ENCODE measurements at places on chromosomes 7 and 10.

GRCh38 chr7:134907000-134907399 is 79.3 kb upstream of the AGBL3 start:
- DNase-seq = no peak

DNA sequence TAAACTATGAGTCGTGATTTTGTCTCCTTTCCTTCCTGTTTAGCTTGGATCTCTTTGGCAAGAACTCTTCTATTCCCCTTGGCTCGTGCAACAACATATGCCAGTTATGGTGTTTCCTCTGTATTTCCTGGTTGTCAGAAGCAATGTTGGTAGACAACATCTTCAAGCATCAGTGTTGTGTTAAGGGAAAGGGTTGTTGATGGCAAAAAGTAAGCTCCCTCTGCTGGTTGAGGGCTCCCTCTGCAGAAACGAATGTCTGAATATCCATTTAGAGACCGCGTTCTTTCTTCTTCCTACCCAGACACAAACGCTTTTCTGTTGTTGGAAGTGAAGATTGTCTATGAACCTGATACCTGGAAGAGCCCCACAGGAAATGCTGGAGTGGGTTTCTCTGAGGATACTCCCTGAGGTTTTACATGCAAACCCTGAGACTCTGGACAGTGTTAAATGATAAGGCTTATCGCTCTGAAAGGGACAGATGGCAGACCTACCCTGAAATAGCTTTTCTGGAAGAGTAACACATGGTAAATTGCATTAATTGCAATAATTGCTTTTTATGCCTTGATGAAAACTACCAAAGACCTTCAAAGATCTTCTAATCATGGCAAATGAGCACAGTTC is 23.5 kb upstream of the C1QL3 start:
- peak; percentile 10 for DNase-seq

DNA sequence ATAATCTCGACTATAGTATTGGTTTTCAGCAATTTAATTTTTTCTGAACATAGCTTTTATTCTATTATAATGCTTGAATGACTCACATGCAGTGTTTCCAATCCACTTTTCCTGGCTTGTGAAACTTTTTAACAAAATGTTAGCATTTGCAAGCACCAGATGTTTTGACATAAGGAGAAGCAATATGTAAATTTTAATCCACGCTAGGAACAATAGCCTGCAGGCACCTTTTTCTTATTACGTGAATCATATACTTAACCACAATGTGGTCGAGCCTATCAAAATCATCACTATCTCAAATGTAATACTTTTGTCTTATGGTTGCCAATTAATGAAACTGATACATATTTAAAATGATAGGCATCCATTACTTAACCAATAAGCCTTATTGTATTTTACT is 97.1 kb downstream of the TFEC start:
- no peak for DNase-seq

GRCh38 chr10:110857265-110858171 is 14.2 kb upstream of the PDCD4 start:
- no peak for DNase-seq

Measured in pulmonary artery endothelial cell (primary cell).